RWPE1 (cell line): ENCODE measurements at places on chromosomes 3 and 15.
A peak's percentile ranks its signal among the peaks of the same experiment; 100 is the strongest.

DNA sequence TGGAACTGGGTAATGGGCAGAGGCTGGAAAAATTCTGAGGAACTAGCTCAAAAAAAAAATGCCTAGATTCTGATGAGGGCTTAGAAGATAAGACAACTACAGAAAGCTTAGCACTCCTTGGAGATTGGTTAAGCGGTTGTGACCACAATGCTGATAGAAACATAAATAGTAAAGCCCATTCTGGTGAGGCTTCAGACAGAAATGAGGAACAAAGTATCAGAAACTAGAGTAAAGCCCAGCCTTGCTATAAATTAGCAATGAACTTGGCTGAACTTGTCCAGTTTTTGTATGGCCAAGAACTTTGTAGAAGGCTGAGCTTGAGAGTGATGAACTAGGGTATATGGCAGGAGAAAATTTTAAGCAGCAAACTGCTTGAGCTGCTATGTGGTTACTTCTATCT, 25.4 kb downstream of the GOLGB1 start:
- no peak for DNase-seq

DNA sequence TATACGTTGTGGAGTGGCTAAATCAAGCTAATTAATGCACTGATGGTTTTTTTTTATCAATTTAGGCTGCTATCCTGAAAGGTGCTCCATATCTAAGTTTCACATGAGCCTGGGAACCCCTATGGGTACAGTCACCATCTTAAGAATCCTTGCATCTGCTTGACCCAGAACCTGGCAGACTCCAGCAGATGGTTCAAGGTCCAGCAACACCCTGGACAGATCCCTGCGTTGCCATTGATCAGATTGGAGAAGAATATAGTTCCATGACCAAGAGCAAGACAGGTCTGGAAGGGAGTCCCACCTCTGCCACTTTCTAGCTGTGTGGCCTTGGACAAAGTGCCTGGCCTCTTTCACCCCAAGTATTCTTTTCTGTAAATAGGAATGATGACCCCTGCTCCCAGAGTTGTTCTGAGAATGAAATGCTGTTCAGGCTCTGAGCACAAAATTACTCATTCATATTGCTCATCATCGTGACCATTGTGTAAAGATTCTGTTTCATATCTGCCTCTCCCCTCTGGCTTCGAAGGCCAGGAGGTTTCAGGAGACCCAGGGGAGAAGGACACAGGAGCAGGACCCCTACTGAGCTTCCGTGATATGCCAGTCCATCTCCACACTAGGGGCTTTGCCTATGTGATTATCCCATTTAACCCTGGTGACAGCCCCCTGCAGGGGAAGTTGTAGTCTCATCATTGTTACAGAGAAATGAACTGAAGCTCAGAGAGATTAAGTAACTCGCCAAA, 30.0 kb upstream of the TSEN2 start:
- DNase-seq: peak; percentile 34

GRCh38 chr3:49803465-49804140, 542 bp downstream of the INKA1 start:
- peak; percentile 68 for DNase-seq

GRCh38 chr3:15492847-15493360, 28.6 kb downstream of the COLQ start:
- DNase-seq: no peak

- DNase-seq: no peak
Measured at GRCh38 chr15:57171426-57171825, 204.9 kb upstream of the CGNL1 start.

GRCh38 chr3:54533856-54534255, 394.0 kb downstream of the LRTM1 start:
- DNase-seq: no peak

DNA sequence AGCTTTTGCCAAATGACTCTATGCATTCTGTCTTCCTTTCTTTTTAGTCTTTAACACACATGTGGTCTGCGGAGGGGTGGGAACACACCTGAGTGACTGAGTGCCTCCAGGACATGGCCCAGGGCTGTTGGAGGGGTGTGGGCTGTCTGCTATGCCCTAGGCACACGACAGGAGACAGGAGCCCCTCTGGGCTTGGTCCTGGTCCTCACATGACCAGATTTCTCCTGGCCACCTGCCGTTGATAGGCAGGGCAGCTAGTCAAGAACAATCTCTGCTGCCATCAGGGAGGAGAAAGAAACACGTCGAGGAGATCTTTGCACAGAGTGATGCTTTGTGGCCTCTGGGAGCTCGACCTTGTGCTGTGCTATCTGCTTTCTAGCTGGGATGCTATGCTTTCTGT, 176.6 kb downstream of the KLF13 start:
- DNase-seq: no peak

DNA sequence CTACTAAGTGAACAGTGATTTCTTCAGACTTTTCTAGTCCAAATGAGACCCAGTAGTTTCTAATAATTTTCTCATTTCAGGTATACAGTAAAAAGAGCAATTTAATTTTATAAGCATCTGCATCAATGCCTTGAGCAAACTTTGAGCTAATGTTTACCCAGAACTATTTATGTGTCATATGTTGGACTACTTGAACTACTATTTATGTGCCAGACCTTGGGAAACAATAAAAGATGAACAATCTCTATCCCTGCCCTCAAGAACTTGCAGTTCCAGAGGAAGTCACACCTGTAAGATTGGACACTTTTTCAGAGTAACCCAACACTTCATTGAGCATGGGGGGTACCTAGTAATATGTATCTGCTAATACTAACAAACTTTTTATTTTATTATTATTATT, 2.3 kb upstream of the UBE3A start:
- DNase-seq: no peak

GRCh38 chr15:48370460-48370859, 39.2 kb downstream of the DUT start:
- DNase-seq: no peak

DNA sequence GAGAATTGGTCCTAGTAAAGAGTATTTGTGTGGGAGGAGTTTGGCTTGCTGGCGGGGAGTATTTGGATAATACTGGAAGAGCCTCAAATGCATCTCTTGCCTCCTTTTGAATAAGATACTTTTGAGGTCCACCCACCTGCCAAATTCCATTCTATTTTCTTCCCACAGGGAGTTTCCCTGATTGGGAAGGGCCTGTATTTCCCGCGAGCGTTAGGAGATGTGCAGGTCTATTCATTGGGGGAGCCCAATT, 406 bp upstream of the RASA2 start:
- no peak for DNase-seq
